ENCODE measurements at places on chromosomes 16 and 17. TPM values are rescaled to one million over a fixed set of nuclear protein-coding genes. Genes with fewer than 3 reads are reported as not detected.

The KRTAP4-6 gene
- 13.0 TPM for total RNA-seq

The ACADVL gene
- 1,687 TPM for total RNA-seq

DNA sequence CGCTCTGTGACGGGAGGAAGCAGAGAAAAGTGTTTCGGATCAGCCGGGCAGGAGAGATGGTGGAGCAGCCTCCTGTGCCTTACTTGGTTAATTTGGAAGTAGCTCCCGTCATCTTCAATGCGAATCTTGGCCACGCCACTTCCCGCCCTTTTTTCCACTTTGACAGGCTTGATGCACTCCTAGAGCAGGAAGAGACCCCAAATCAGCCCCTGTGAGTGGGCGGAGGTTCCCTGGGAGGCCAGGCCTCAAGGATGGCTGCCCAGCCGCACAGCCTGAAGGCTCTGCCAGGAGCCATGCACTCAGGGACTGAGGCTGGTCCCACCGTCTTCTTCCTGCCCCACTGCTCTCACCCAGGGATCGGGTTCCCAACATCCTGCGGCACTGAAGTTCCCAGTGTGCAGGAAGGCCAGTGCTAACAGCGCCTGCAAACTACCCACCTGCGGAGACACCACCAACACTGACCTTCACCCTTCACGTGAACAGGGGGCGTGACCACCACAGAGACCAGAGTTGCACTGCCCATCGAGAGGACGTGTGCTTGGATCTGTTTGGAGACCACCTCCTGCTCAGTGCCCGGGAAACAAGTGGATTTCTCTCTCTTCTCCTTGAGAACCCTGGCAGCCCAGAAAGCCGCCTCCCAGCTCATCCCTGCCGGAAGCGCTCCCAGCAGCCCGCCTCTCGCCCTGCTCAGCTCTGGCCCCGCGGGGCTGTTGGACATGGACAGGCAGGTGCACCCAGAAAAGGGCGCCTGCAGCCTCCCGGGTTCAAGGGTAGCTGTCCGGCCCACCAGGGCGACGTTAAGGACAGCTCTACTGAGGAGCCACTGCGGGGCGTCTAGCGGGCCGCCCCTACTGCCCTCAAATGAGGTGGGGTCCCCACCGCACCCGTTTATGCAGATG lies 988 bp downstream of the CIAO3 start:
- DNase-seq, result no peak

- no peak for DNase-seq
Observed at GRCh38 chr17:75571197-75571884, 16.3 kb upstream of the MYO15B start.

Data from suprapubic skin (tissue), 4 donors.